C1 segment of cervical spinal cord (tissue), 14 donors: ENCODE measurements at places on chromosomes 5 and 9.

- no peak for DNase-seq
Observed at GRCh38 chr9:13735181-13735580, 455.7 kb upstream of the MPDZ start.

GRCh38 chr5:168890816-168891812 lies 311.9 kb upstream of the PANK3 start:
- no peak for DNase-seq

- DNase-seq: no peak
Observed at GRCh38 chr5:141762316-141762715, 80.3 kb upstream of the ARAP3 start.

DNA sequence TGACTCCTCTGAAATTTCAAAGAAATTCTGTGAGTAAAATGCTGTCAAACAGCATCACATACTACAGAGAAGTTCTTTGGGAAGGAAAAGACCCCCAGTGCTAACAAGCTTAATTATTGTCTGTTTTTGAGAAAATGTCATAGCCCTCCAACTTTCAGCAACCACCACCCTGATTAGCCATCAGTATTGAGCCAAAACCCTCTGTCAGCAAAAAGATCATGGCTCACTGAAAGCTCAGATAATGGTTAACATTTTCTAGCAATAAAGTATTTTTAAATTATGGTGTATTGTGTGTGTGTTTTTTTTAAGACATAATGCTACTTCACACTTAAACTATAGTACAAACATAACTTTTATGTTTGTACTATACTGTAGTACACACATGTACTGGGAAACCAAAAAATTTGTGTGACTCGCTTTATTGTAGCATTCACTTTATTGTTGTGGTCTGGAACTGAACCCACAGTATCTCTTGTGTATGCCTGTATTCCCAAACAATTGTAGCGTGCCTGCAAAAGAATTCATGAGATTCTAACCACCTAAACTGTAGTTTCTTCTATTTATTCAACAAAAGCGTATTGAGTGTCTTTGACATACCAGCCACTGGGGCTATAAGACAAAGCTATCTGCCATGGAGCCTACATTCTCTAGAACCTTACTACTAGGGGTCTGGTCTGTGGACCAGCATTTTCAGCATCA lies 31.6 kb downstream of the TLE4 start:
- no peak for DNase-seq

- no peak for DNase-seq
Observed at GRCh38 chr9:27078685-27079084, 30.3 kb upstream of the TEK start.

DNA sequence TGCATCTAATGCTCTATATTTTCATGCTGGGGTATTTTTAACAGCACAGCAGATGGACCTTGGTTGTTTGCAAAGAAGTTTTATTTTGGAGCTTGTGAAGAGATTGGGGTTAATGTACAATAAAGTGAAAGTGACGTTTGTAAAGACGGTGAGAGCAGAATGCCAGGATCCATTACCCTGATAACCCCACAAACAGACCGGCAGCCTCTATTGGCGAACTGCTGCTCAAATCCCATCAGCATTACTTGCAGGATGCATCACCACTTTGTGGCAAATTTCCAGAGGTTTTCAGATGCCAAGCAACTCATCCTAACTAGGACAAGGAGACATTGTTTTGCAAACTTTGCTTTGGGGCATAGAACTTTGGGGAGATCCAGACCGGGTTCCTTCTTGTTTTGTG lies 383.3 kb upstream of the ZNF462 start:
- no peak for DNase-seq

DNA sequence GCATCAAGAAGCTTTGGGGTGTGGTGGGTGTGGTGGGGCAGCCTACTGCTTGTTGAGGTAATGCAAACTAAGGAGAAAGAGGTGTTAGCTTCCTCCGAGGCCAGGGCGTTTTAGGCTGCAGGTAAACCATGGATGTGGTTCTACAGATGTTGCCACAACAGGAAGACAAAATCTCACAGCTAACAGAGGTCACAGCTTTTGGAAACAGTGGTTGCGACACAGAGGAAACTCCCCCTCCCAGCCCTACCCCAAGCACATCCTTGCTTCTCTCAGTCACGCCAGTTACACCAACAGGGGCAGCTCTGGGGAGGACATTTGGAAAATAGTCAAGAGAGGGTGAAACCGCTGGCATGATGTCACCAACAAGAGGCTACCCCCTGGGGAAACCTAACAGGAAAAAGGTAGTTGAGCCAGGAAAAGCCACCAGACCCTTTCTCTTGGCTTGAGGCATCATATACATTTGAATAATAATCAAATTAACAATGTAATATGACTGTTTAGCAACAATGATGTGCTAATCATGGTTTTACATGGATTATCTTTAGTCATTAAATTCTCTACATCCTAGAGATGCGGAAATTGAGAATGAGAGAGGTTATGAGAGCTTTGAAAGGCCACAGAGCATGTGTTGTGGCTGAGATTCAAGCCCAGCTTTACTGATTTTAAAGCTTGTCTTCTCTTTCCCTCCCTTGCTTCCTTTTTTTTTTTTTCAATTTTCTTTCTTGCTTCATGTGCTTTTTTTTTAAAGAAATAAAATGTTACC lies 82.2 kb upstream of the IL12B start:
- no peak for DNase-seq

DNA sequence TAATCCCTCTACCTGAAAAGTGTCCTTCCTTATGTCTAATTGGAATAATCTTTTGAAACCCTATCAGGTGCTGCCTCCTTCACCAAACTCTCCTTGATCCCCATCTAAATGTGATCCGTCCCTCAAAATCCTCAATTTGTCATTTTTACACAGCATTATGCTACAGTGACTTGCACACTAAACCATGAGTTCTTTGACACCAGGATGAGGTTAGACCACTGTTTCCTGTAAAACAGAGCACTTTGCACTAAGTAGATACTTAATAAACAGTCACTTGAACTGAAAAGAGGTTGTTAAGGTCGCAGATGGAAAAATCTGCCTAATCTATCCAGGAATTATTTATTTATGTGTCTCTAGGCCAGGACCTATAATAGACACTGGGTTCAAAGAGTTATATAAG lies 44.2 kb upstream of the TLX3 start:
- no peak for DNase-seq

- DNase-seq: no peak
Observed at GRCh38 chr9:138065287-138065686, 187.7 kb downstream of the CACNA1B start.
